Tracheal epithelial cell (primary cell): ENCODE measurements at places on chromosomes 1 and 21. TPM values are rescaled to one million over a fixed set of nuclear protein-coding genes. Genes with fewer than 3 reads are reported as not detected.

Gene FCN3
- 0.43 TPM in 1 of 2 replicates, not detected in the other for total RNA-seq

Gene SLC22A15
- total RNA-seq: 18.3 and 21.0 TPM in 2 replicates

Gene LSS
- 42.4 and 66.3 TPM in 2 replicates for total RNA-seq

Gene NES
- 0.24 TPM in 1 of 2 replicates, not detected in the other for total RNA-seq

Gene PRDM16
- total RNA-seq: 0.24 and 1.1 TPM in 2 replicates

Gene PPM1J
- 5.1 and 7.2 TPM in 2 replicates for total RNA-seq
